ENCODE measurements at places on chromosomes 16 and 17. TPM values are rescaled to one million over a fixed set of nuclear protein-coding genes. Genes with fewer than 3 reads are reported as not detected.

GRCh38 chr16:55323637-55324271 is at the start of gene IRX6:
TSS of gene IRX6 (plus strand) at chr16:55324203. CDS start at chr16:55325092, 889 bp downstream.
- H3K4me1 ChIP-seq = no peaks in the 10 kb centered on the region
- H3K27me3 ChIP-seq = no peaks in the 10 kb centered on the region
- no peaks in the 10 kb centered on the region for H3K36me3 ChIP-seq
- no peak for DNase-seq

Gene KRT40
- total RNA-seq = not detected

- no peaks in the 10 kb centered on the region for H3K27me3 ChIP-seq
- no peak for DNase-seq
- no peak overlapping the region for H3K4me3 ChIP-seq
Observed at GRCh38 chr17:60993497-60993896, 315.8 kb downstream of the BCAS3 start.

Gene SMURF2
- 26.9 TPM for total RNA-seq

Gene PIK3R6
- not detected for total RNA-seq

Gene ABAT
- 34.9 TPM for total RNA-seq

GRCh38 chr16:88479793-88480760 is 27.0 kb downstream of the ZFPM1 start:
- no peak overlapping the region for H3K27ac ChIP-seq
- H3K4me3 ChIP-seq = no peak overlapping the region
- H3K27me3 ChIP-seq = no peaks in the 10 kb centered on the region
- H3K36me3 ChIP-seq = no peaks in the 10 kb centered on the region

Gene CCDC40
- total RNA-seq = 3.7 TPM

Gene FAM20A
- 0.44 TPM for total RNA-seq

Gene EME1
- total RNA-seq = 48.5 TPM

Gene SGCA
- not detected for total RNA-seq

- no peaks in the 10 kb centered on the region for H3K4me1 ChIP-seq
- H3K27ac ChIP-seq = no peak overlapping the region
- H3K36me3 ChIP-seq = no peaks in the 10 kb centered on the region
- H3K4me3 ChIP-seq = no peak overlapping the region
- no peak for DNase-seq
Observed at GRCh38 chr16:17213025-17213424, 257.7 kb downstream of the XYLT1 start.

Gene HASPIN
- 9.5 TPM for total RNA-seq

DNA sequence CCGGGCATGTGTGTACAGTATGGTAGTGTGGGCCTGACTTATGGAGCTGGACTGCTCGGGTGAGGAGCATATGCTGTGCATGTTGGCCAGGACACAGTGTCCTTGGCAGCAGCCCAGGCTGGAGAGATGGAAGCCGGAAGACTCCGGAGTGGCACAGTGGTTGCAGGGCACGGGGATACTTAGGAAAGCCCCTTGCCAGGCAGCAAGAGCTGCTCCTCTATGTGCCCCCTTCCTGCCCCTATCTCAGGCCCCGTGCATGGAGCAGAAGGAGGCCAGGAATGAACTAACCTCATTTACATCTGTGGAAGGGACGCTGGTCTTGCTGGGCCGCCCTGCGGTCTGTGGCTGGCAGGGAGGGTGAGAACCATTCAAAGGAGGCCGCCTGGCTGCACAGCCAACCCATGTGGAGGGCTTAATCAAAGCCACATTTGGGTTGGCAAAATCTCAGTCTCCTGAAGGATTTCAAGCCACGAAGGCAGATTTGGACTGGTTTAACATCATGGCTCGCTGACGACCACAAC is 32.2 kb upstream of the RCVRN start:
- DNase-seq = no peak
- no peaks in the 10 kb centered on the region for H3K36me3 ChIP-seq
- H3K4me1 ChIP-seq = no peaks in the 10 kb centered on the region
- no peaks in the 10 kb centered on the region for H3K27me3 ChIP-seq
- H3K4me3 ChIP-seq = no peak overlapping the region

DNA sequence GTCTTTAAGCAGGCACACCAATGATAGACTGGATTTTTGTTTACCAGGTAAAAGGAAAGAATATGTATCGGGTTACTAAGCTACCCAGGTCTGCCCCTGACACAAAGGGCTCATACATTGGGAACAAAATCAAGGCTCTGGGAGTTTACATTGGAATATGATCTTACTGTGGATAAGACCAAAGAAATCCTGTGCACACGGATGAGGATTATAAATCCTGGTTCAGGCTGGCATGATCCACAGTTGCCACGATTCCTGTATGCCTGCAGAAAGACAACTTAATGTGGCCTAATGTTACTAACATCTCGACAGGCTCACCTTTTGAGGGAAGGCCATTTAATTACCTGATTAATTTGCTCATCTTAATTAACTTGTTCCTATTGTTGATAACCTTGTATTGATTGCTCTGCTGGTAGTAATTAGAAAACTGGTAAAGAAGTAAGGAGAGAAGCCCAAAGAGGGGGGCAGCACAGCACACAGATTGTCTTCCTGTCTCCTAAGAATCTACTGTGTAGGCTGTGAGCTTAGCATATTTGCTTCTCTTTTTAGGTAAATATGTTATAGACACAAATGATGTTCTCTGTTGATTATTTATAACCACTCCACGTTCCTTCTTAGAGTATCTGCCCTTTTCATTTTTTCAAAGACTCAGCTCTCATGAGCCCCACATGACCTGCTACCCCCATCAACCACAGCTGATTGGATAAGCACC is 51.0 kb upstream of the TOX3 start:
- no peaks in the 10 kb centered on the region for H3K36me3 ChIP-seq
- no peak overlapping the region for H3K4me3 ChIP-seq
- no peaks in the 10 kb centered on the region for H3K27me3 ChIP-seq

DNA sequence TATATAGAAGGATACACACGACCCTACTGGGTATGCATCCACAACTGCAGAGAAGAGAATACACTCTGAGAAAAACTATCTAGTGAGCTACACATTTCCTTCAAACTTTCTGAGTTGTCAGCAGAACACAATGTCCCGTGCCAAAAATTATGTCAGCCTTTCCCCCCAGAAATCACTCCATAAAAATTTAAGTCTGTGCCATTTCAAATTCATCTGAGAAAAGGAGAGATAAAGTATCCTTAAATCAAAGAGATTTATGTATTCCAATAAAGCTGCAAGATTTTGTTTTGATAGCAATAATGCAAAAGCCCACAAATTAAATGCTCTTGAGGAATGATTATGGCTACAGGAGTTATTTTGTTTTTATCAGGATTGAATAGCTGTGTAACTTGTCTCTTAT is 760.1 kb downstream of the CDH11 start:
- no peaks in the 10 kb centered on the region for H3K27me3 ChIP-seq
- no peaks in the 10 kb centered on the region for H3K36me3 ChIP-seq
- no peaks in the 10 kb centered on the region for H3K4me1 ChIP-seq

- H3K4me1 ChIP-seq = no peaks in the 10 kb centered on the region
- no peaks in the 10 kb centered on the region for H3K36me3 ChIP-seq
- no peak for DNase-seq
- H3K4me3 ChIP-seq = no peak within 1 kb of the TSS
Observed at GRCh38 chr16:19417640-19418039, at the start of gene TMC5. TSS of gene TMC5 (plus strand) at chr16:19417883. CDS start at chr16:19440039, 22,156 bp downstream.

Gene CORO7
- total RNA-seq = 23.1 TPM

GRCh38 chr17:71909155-71909554 is 211.7 kb upstream of the SOX9 start:
- H3K4me3 ChIP-seq = no peak overlapping the region
- H3K36me3 ChIP-seq = no peaks in the 10 kb centered on the region
- H3K4me1 ChIP-seq = 0 out of 2 replicates have a peak, but pooled peaks cover 3% of the 10 kb centered on the region
- no peaks in the 10 kb centered on the region for H3K27me3 ChIP-seq
- DNase-seq = no peak

Gene ABCC11
- 0.21 TPM for total RNA-seq

GRCh38 chr17:47810200-47810821 is 11.3 kb downstream of the OSBPL7 start:
- H3K4me3 ChIP-seq = no peak overlapping the region
- H3K36me3 ChIP-seq = peaks cover 12% of the 10 kb centered on the region
- peak; percentile 100 for DNase-seq
